NCI-H1092 treated with DMSO at 0.1 percent for 48 hours (cell line): ENCODE measurements at places on chromosomes 7 and 10.

GRCh38 chr7:50826371-50827172 is 43.9 kb upstream of the GRB10 start:
- DNase-seq = no peak

DNA sequence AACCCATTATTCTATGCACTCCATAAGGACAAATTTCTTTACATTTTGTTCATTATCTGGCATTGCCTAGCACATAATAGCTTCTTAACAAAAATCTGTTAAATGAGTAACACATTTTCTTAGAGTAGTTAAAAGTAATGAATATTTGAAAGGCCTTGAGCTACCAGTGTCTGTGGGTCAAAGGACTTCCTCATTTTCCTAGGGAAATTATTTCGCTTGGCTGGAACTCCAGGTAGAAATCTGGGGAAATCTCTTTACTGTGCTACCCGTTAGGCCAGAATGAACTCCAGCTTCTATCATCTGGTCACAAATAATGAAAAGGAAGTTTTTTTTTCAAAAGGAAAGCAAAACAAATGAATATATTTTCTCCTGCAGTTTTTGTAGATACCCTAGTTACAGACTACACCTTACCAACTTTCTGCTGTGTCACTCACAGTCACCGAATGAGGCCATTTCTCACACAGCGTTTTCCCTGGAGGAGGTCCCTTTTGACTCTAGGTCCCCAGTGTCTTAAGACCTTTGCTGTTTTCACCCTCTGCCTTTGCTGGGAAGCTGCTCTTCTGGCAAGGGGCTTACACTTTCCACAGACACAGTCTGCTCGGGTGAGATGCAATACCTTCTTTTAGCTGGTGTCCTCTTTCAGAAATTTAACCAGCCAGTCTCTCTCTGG is 1.6 kb downstream of the SAMD9L start:
- no peak for DNase-seq

GRCh38 chr10:124741281-124741921 is 2.8 kb downstream of the FAM53B start:
- DNase-seq = peak; percentile 72

DNA sequence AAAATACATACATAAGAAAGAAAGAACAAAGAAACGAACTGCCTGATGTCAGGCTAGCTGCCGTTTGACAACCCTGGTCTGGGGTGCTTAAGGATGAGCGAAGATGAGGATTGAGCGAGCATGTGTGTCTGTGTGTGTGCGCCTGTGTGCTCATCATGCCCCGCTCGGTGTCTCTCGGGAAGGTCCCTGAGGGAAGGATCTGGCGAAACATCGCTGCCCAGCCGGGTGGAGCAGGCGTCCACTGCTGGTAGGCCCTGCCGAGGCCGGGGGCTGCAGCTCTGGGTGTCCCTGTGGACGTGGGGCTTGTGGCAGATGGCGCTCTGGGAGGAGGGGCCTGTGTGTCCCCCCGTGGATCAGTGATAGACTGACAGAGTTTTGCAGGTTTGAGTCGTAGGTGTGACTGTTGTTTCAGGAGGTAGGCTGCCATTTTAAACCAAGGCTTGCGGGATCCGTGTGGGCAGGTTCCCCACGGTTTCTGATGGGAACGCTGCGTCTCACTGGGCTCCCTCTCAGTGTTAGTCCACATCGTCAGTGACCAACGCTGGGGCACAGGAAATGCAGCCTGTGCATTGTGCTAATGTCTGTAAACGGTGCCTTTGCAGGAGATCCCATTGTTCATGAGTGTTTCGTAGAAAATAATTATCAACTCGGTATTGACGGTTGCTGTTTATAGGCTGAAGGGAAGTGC is 5.9 kb upstream of the SUN1 start:
- no peak for DNase-seq

DNA sequence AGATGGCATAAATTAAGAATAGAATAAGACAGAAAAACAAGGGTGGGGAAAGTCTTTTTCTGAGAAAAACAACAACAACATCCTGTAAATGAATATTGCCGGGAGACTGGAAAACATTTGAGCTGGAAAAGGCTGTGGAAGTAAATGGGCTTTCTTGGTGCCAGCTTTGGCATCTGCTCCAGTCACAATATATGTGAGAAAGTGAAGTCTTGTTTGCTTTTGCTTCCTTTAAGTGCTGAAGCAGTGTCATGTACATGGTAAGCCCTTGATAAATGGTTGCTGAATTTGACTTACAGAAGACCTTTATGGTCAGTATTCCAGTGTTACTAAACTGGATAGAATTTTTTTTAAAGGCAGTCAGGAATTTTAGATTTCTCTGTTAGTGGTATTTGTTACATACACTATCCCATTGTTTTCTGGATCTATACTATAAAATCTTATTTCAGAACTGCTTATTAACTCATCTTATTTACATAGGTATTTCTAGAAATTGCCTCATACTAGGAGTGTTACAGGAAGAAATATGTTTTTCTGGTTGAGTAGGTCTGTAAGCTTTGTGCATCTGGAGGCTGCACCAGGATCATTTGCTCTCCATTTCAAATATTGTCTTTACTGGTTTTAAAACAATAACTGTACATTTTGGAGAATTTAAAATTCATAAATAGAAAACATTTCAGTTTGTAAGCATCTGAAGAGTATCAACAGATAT is 201.7 kb upstream of the FOXP2 start:
- no peak for DNase-seq

GRCh38 chr10:111707076-111707475 is 476.5 kb downstream of the GPAM start:
- no peak for DNase-seq

DNA sequence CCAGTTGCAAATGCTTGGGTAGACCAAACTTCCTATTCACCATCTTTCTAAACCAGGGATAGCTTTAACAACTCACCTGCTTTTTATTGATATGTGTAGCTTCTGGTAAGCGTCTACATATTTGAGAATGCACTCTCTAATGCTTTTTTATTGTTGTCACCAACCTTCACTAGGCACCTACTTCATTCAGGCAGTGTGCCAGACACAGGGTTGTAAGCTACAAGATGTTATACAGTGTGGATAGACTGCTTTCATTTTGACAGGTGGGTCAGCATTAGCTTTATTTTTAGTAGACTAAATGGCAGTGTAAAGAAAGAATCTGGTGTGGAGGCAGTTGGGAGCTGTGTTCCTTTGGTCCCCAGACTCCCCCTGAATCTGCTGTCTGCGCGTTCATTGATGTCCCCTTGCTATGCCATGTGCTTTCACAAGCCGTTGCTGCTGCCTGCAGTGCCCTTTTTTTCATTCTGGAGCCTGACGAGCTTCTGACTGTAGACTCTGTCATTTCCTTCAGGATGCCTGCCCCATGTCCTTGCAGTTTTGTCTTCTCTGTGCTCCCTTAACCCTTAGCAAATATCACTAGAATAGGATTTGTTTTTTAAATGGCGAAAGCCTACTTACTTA is 32.1 kb downstream of the NRF1 start:
- peak; percentile 87 for DNase-seq

DNA sequence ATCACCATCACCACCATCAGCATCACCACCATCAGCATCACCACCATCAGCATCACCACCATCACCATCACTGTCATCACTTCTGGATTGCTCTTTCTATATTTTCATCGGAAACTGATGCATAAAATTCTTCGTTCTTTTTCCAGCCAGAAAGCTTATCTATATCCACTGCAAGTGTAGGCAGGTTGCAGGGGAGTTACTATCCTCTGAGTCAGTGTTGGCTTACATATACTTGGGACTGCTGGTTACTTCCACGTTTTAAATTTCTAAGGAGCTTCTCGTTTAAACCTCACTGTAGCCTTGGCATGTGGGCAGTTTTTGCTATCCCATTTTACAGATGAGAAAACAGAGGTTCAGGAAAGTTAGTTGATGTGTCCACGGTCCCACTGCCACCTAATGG is 66.1 kb downstream of the FOXL3 start:
- DNase-seq = no peak

GRCh38 chr10:81270051-81270450 is 604.9 kb upstream of the NRG3 start:
- DNase-seq = no peak

GRCh38 chr10:132145002-132145401 is 41.7 kb upstream of the DPYSL4 start:
- DNase-seq = no peak

- no peak for DNase-seq
Measured at GRCh38 chr10:71582019-71582418, 137.6 kb downstream of the C10orf105 start.

GRCh38 chr10:34911661-34912205 is 96.6 kb upstream of the PARD3 start:
- no peak for DNase-seq

DNA sequence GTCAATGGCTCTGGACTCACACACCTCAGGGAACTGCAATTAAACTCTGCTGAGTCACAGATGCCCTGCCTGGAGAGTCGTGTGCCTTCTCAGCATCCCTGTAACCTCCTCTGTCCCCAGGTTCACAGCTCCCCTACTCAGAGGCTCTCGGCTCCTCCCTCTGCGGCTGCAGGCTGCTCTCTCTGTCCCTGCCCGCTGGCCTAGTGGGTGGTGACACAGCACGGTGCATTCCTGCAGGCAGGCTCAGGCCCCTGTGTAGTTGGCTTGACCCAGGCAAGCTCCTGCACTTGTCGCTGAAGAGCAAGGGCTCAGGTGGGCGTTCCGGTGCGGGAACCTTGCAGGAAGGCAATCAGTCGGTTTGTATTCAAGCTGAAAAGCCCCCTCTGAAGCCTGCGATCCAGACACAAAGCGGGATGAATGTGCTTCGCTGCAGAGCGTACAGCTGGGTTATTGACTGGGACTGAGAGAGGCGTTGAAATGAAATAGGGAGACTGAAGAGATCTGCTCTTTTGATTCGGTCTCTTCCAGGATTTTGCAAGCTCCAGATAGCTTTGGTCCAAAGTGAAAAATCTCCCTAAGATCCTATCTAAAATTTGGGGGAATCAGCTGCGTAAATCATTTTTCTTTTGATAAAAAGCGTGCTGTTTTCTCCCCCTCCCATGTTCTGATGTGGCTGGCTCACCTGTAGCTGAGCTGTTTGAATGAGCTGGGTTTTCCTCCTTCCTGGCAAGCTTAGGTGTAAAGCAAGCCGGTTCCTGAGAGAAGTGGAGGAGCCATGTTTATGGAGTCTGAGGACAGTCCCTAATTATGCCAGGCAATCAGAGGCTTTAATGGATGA is 208.7 kb upstream of the PHYHIPL start:
- peak; percentile 76 for DNase-seq

DNA sequence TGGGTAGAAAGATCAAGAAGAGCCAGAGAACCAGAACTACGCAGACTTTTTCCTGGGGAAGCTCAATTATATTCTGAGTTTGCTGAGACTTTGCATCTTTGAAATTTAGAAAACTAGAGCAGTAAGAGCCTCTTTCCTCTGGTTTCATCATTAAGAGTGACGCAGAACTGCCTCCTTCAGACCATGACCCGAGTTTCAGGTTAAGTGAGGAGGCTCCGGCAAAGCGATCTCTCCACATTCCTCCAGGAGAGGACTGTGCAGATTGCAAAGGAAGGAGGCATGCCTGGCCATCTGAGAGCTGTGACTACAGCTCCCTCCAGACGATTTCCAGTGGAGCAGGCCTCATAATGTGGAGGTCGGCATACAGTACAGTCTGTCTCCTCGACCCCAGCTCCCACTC is 115.8 kb upstream of the LANCL2 start:
- no peak for DNase-seq
